ENCODE measurements at places on chromosomes 3 and 15. TPM values are rescaled to one million over a fixed set of nuclear protein-coding genes. Genes with fewer than 3 reads are reported as not detected.

Gene KLF13
- total RNA-seq: 50.8 TPM

Gene TMEM158
- total RNA-seq: 4.2 TPM

Gene LARP6
- total RNA-seq: 9.2 TPM

Gene GRIP2
- 3.5 TPM for total RNA-seq

Gene HAUS2
- 10.0 TPM for total RNA-seq

Gene CDHR4
- total RNA-seq: not detected

Gene INKA1
- 30.4 TPM for total RNA-seq

Gene MAPKAPK3
- total RNA-seq: 65.2 TPM

Gene LRRC49
- total RNA-seq: 1.9 TPM

Gene AGTR1
- 18.6 TPM for total RNA-seq

Gene LMOD3
- not detected for total RNA-seq

Gene PLA2G4D
- total RNA-seq: 22.0 TPM

Gene CHRFAM7A
- total RNA-seq: 0.11 TPM

Gene CLDN1
- total RNA-seq: 579 TPM

Gene EHD4
- total RNA-seq: 19.6 TPM

Gene GPR87
- total RNA-seq: 65.4 TPM

Gene FBXW12
- not detected for total RNA-seq

Gene ASB14
- total RNA-seq: not detected

Gene NR1I2
- total RNA-seq: not detected

Gene CLDN18
- not detected for total RNA-seq

Gene TLR9
- 0.19 TPM for total RNA-seq

Gene MORC1
- not detected for total RNA-seq

Gene GRAMD2A
- 5.9 TPM for total RNA-seq

Gene FOXL2
- total RNA-seq: not detected

Gene ECE2
- total RNA-seq: not detected

Gene AEN
- total RNA-seq: 10.3 TPM

Gene CHRM5
- not detected for total RNA-seq

Gene DLG1
- total RNA-seq: 71.4 TPM

Gene PCOLCE2
- 17.1 TPM for total RNA-seq

Gene VWA5B2
- total RNA-seq: not detected

Measured in lower leg skin (tissue), 4 donors.